Mesenteric fat pad (tissue), 1 donor: ENCODE measurements at places on chromosomes 11 and 22. TPM values are rescaled to one million over a fixed set of nuclear protein-coding genes. Genes with fewer than 3 reads are reported as not detected.

DNA sequence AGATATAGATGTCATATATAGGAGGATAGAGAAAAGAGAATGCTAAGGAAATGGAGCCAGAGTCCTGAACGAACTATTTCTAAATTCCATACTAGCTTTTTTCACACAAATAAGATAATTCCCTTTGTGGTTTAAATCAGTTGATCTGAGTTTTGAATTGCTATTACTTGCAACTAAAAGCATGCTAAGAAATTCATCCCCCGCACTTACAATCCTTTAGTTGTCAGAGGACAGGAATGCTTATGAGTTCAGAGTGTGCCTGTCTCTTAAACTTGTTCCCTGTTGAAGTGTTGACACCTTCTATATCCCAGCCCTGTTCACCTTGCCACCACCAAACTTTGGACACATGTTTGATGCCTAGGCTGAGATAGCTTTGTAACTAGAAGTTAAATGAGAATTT, 406.2 kb downstream of the METTL15 start:
- no peak for DNase-seq

GRCh38 chr11:73729594-73730206, 31.2 kb downstream of the RAB6A start:
- DNase-seq: no peak

GRCh38 chr11:62863687-62864335, 16.9 kb upstream of the SLC3A2 start:
- no peak for DNase-seq

ZNRF3 gene
- 12.1 TPM for total RNA-seq

MRGPRX3 gene
- total RNA-seq: not detected

- DNase-seq: no peak
Measured at GRCh38 chr11:72378704-72379383, 55.5 kb downstream of the CLPB start.

DNA sequence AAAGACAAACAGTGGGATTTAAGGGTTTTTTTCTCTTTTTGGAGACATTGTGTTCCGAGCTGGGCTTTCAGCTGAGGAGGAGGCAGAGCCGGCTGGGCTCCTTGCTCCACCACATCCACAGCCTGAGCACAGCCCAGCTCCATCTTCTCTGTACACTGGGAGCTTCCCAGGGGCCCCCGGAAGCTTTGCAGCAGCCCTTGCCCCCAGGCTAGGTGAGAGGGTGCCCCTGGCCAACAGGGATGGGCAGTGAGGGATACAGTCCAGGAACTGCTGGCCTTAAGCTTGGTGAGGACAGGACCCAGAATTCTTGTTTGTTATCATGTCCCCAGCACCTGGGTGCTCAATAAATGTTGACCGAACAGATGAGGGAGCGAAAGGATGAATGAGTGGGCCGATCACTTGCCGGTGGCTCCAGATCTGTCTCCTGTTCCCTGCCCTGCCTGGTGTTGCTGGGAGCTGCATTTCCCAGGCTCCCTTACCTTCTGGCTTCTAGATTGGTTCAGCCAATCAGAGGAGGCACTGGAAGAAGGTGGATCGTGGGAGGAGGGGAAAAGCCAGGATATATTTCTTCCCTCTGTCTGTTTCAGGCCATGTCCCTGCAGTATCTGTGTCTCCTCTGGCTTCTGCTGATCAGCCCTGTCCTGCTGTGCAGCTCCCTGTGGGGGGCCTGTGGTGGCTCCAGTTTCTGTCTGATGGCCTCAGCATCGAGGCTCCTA, 26.5 kb upstream of the NECTIN1 start:
- peak; percentile 59 for DNase-seq

- DNase-seq: no peak
Measured at GRCh38 chr11:35820614-35821013, 123.2 kb upstream of the LDLRAD3 start.
